AG04449 (cell line): ENCODE measurements at places on chromosomes 2 and 18.
A peak's percentile ranks its signal among the peaks of the same experiment; 100 is the strongest.

DNA sequence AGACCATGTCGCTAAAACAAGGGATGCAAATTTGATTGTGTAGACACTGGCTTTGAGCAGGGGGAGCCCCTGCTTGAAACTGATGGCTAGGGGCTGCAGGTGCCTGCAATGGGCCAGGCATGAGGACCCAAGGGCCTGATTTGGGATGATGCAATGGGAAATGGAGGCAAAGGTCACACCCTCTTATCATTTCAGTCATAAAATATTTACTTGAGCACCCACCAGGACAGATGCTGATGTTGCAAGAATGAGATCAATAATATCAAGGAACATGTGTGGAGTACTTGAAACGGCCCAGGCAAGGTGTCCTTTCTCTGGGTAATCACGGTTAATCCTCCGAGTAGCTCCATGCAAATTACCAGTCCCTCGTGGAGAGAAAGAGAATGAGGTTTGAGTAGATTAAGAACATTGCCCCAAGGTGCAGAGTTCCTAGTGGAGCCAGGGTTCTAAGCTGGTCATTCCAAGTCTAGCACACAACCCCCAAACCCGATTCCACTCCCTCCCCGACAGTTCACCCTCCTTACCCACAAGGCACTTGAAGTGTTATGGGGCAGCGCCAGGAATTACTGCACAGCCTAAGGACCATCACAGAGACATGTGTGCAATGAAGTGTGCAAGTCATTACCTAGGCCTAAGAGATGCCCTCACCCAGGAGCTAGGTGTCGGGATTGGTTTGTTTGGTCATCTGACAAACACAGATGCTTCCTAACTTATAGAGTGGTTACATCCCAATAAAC, 14.0 kb upstream of the TMBIM1 start:
- DNase-seq, result no peak

DNA sequence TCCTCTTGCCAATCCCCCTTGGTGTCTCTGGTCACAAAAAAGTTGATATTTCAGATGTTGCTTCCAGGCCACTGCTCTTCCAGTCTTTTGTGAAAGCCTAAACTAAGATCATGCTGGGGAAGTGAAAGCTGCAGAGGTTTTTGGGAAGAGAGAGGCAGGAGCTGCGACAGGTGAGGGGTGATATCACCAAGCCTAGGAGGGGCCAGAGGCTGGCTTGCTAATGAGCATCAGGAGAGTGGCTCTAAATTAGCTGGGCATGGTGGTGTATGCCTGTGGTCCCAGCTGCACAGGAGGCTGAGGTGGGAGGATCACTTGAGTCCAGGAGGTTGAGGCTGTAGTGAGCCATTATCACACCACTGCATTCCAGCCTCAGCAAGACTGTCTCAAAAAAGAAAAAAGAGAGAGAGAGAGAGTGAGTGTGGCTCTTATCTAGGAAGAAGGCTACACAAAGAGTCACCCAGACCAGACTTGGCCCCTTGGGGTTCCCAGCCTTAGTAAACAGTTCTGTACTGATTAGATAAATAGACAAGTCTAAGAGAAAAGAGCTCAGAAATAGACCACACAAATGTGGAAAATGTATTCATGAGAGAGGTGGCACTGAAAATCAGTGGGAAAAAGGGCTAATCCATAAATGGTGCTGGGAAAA, 14.6 kb upstream of the CDK5R2 start:
- no peak for DNase-seq

- DNase-seq, result no peak
Measured at GRCh38 chr18:13453714-13454113, 235.2 kb downstream of the LDLRAD4 start.

DNA sequence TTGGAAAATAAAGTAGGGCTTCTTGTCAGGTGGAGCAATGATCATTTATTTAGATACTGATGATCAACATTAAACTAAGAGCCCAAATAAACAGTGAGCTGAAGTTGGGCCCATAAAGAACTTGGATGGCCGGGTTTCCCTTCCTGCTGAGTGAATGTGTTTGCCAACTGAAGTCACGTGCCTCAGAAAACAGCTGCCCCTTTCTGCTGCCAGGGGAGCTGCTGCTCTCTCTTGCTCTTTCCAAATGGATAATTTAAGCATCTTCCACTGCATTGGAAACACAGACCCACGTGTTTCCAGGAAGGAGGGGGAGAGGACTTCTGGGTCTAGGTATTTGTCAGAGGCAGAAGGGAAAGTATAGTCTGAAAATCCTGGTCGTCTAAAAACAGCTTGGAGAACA, 22.9 kb upstream of the NCKAP5 start:
- DNase-seq, result no peak

DNA sequence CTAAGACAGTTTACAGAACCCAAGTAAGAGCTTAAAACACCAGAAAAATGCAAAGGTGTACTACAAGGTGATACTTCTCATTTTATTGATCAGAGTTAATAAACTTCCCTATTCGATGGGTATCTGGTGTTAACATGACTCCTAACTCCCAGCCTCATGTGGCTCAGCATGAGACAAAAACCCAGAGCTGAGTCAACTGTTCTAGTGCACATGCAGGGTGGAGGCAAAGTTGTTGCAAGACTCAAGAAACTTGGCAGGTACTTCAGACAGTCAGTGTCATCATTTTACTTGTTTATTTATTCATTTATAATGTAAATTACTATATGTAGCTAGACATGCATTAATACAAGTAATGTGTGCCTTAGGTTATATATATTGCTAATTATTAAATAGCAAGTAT, 216.6 kb upstream of the DSEL start:
- DNase-seq, result no peak

GRCh38 chr2:134134313-134134706, 119.6 kb upstream of the MGAT5 start:
- no peak for DNase-seq

GRCh38 chr2:72146347-72147302, 1.0 kb downstream of the CYP26B1 start:
- no peak for DNase-seq

GRCh38 chr18:51236225-51236624, 38.7 kb upstream of the MEX3C start:
- no peak for DNase-seq

GRCh38 chr18:49476664-49477411, 10.2 kb downstream of the C18orf32 start:
- peak; percentile 14 for DNase-seq

DNA sequence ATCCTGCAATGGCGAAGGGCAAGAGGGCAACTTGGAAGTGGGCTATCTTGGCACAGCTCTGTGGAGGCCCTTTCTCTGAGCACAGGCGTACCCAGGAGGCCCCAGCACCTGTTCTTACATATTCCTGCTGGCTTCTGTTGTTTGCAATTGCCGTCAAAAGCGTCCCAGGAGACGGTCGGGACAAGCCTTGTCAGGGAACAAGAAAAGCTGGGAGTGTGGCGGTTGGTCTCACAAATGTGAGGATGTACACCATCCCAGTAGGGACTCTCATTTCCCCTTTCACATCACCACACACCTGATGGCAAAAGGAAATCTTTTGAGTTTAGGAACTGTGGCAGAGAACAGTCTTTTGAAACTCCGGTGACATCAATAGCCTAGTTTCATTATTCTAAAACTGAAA, 94.7 kb upstream of the EFEMP1 start:
- DNase-seq, result no peak

GRCh38 chr2:218130822-218131221, 5.0 kb downstream of the CXCR2 start:
- no peak for DNase-seq
